ENCODE measurements at places on chromosomes 11 and 22. TPM values are rescaled to one million over a fixed set of nuclear protein-coding genes. Genes with fewer than 3 reads are reported as not detected.

PATE4 gene
- not detected for total RNA-seq

DNA sequence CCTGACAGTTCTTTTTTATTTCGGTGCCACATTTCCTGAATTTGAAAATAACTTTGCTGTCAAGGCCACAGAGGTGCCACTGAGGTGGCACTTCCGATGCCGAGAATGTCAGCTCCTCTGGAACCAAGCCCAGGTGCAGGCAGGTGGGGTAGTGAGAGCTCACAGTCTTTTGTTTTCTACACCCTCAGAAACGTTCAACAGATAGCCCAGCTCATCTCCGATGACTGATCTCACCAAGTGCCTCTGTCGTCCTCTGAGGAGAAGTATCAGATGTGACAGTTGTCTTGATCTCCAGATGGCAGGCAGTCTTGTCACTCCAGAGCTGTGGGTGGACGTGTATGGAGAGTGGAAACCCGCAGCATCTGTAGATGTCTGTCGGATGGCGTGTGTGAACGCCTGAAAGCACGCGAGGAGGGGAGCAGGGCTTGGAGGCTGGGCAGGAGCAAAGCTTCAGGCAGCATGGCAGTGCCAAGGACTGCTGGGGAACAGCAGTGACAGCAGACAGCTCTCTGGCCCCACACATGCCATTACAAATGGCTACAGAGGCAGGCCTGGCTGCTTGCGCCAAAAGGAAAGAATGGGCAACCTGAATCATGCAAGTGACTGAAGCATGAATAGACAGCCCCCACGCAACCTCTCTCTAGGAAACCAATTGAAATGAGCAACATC is 877.0 kb downstream of the OPCML start:
- DNase-seq: no peak

GRCh38 chr11:26905368-26905767 is 88.5 kb upstream of the FIBIN start:
- DNase-seq: no peak

- no peak for DNase-seq
These were observed 1.4 kb downstream of the SLC25A17 start for GRCh38 chr22:40817737-40818136.

DNA sequence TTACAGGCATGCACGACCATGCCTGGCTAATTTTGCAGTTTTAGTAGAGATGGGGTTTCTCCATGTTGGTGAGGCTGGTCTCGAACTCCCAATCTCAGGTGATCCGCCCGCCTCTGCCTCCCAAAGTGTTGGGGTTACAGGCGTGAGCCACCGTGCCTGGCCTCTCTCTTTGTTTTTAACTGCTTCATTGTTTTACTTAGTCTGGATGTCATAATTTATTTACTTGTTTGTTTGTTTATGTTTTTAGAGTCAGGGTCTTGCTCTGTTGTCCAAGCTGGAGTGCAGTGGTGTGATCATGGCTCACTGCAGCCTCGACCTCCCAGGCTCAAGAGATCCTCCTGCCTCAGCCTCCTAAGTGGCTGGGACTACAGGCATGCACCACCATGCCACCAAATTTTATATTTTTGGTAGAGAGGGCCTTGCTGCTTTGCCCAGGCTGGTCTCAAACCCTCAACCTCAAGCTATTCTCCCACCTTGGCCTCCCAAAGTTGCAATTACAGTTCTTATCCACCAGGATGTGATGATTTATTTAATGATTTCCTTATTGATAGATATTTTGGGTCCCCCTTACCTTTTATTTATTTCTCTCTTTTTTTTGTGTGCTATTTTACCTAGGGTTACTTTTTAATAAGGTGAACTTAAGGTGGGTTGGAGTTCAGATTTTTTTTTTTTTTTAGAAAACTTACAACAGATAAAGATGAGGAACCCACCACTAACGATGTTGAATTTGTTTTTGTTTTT is 52.6 kb upstream of the ADA2 start:
- DNase-seq: no peak
